CD4-positive, alpha-beta T cell treated with Interleukin-4 for 1 hour (primary cell): ENCODE measurements at places on chromosomes 13 and 19.

DNA sequence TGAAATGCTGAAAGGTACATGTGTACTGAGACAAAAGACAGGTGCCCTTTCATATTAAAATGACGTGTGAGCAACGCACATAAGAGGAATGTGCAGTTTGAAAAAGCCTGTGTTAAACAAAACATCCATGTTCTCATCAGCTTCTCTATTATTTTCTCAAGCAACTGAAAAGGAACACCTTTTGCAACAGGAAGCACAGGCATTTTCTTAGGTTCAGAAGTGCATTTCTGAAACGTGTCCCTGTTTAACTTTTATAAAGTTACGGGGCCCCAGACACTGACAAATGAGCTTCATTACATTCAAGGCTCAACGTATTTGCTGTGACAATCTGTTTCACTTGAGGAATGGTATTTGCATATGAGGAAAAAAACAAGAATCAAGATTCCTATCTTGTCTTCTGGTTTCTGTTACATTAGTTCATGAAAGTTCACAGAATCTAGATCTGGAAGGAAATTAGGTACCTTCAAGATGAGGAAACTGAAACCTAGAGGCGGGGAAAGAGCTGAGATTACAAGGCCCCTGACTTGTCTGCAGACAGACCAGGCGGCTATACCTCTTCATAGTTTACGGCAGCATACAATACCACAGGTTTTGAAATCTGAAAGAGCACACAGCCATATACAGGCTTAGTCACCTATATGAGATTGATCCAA, 431.7 kb downstream of the KLF12 start:
- DNase-seq, result peak; percentile 29

GRCh38 chr13:93244141-93244917, 17.7 kb downstream of the GPC6 start:
- DNase-seq, result no peak

- DNase-seq, result no peak
Measured at GRCh38 chr13:29939158-29939557, 88.7 kb upstream of the UBL3 start.

DNA sequence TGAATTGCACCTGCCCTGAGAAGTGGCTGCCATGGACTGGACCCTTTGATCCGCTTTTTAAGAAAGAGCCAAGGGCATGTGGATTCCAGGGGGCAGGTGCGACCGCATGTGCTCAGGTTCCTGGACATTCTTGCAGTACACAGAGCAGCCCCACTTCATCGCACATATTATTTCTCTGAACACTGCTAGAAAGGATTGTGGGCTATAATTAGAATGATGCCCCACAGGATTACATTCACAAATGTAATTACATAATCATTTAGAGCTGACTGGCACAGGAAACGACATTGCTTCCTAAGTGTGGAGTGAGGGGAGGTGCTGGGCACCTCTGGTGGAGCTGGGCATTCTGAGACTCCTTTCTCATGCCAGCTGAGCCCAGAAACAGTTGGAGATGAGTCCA, 37.5 kb upstream of the VSTM2B start:
- DNase-seq, result no peak

GRCh38 chr13:85091631-85092234, 707.5 kb downstream of the SLITRK6 start:
- DNase-seq, result no peak

GRCh38 chr13:52348983-52349780, 56.8 kb downstream of the THSD1 start:
- no peak for DNase-seq

- DNase-seq, result no peak
Measured at GRCh38 chr13:40651866-40652587, 14.4 kb downstream of the FOXO1 start.

DNA sequence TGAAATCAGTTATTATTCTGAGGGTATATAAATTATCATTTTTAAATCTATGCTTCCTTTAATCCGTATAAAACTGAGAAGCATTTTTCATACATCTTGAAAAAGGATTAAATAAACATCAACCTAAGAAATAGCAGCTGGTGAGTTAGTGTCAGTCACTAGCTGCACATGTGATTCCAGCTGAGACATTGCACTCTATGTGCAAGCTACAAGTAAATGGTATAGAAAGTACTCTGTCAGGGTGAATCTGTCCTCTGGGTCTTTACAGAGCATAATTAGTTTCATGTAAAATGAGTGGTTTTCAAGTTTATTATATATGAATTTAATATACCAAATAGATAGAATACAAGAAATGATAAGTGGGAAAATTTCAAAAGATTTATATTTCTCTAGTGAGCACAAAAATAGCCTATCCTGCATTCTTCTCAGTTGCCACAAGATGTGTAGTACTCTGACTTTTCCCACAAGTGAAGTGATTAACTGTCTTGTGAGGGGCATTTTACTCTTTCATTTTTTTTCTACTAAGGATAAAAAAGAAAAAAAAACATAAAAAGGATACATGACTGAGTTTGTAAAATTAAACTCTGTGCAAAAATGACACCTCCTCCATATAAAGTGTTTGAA, 1372.1 kb downstream of the PCDH9 start:
- no peak for DNase-seq

DNA sequence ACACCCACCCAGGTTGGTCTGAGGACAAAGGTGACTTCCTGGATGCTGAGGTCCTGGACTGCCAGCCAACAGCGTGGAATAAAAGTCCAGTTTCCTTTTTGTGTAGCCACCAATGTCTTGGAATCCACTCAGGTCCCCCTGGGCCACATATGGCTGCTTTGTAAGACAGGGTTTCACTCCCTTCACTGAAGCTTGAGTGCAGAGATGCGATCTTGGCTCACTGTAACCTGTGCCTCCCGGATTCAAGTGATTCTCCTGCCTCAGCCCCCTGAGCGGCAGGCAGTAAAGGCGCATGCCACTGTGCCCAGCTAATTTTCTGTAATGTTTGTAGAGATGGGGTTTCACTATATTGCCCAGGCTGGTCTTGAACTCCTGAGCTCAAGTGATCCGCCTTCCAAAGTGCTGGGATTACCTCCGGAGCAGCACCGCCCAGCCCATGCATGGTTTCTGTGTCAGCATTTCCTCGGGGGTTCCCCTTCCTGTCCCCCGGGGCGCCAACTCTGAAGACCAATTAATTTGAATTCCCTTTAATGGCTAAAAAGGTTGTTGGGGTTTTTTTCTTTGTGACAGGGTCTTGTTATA, 17.5 kb downstream of the KANK2 start:
- peak; percentile 25 for DNase-seq

- DNase-seq, result no peak
Measured at GRCh38 chr19:16611121-16611520, 16.9 kb downstream of the MED26 start.

GRCh38 chr13:102903659-102904407, 58.0 kb downstream of the ERCC5 start:
- DNase-seq, result no peak

GRCh38 chr13:77033717-77034302, 6.9 kb upstream of the FBXL3 start:
- DNase-seq, result no peak

- no peak for DNase-seq
Measured at GRCh38 chr19:57269515-57270250, 10.6 kb upstream of the ZNF460 start.

DNA sequence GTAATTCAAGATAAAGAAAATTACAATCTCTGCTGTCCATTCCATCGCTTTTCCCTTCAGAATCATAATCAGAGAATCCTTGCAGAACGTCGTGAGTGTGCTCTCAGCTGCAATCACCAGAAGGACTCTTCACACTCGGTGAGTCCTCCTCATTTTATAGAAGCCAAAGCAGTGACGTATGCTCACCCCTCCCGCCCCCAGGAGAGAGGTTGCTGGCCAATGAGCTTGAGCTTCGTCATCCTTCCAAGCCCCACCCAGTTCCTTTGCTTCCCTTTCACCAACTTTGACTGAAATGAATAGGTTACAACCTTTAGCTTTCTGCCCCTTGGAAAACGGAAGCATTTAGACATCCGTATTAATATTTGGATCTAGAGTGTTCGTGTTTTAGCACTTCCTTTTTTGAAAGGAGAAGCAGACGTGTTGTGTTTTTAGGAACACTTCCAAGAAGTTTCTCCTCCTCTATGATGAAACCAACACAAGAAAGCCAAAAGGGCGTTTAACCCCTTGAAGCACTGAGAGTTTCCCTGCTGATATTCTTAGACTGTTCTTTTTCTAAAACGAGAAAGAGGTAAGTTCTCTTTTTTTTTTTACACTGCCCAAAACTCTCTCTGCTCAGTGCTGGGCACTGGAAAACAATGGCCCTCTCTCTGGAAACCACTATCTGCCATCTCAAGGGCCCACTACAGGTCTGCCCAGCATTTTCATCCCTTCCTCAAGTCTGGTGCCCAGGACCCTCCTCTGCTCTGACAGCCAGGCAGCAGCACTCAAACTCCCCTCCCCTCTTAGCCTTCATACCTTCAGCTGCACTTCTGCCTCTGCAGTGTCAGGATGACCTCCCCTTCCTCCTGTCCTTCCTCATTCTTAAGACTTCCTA, 44.3 kb upstream of the CEACAM21 start:
- DNase-seq, result peak; percentile 95

DNA sequence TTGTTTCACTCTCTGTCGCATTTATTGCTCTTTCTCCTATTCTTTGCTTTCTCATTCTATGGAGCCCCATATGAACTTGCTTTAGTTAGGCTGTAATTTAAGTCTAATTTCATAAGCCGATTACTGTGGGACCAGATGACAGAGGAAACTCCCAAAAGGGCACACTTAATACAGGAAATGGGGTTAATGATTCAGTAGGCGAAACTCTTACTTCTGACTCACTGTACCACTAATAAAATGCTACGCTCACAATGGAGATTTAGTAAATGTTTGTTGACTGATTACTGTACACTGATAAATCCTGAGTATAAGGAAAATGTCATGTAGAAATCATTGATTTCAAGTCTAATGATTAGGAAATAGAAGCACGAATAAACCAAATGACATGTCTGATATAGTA, 276.4 kb downstream of the KLF5 start:
- DNase-seq, result no peak

DNA sequence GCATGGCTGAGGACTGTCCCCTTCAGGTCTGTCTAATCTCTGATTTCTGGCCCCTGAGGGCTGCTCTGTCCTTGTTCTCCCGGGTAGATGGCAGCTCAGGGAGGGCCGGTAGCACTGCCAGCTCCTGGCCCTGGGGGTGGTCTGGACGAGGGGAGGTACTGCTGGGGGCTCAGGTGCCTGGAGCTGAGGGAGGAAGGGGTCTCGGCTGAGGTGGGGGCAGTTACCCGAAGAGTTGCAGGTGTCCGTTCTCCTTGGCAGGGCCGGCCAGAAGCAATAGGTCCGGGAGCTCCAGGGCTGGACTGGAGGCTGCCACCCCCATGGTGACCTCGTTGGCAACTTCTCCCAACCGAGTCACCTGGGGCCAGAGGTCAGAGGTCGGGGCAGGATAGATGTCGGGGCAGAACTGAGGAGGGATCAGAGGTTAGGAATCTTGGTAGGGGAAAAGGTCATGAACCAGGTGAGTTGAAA, 1.2 kb upstream of the EMC10 start:
- no peak for DNase-seq

DNA sequence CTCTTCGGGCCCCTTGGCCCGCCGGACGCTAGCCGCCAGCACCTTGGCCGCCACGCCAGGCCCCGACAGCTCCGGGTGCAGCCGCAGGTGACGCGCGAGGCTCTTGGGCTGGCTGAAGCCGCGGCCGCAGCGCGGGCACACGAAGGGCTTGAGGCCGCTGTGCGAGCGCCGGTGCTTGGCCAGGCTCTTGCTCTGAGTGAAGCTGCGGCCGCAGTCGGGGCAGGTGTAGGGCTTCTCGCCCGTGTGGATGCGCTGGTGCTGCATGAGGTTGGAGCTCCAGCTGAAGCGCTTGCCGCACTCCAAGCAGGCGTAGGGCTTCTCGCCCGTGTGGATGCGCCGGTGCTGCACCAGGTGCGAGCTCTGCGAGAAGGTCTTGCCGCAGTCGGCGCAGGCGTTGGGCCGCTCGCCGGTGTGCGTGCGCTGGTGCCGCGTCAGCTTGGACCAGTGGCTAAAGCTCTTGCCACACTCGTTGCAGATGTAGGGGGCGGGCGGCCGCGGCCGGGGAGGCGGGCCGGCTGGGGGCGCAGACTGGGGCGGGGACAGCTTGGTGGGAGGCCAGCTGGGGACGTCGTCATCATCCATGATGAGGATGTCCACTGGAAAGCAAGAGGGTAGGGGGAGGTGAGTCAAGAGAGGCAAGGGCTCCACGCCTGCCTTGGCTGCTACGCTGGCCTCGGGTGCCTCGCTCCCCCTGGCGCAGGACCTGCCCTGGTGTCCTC, 32.4 kb downstream of the ZNF787 start:
- no peak for DNase-seq

DNA sequence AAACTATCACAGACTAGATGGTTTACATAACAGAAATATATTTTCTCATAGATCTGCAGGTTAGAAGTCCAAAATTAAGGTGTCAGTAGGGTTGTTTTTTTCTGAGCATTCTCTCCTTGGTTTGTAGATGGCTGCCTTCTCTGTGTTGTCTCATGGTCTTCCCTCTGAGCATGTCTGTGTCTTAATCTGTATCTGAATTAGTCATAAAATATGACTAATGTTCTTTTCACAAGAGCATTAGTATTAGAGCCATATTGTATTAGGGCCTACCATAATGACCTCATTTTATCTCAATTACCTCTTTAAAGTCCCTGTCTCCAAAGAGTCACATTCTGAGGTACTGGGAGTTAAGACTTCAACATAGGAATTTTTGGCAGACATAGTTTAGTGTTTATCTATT, 77.2 kb upstream of the OBI1 start:
- DNase-seq, result no peak

- no peak for DNase-seq
Measured at GRCh38 chr19:5554828-5555227, 12.9 kb downstream of the TINCR start.

GRCh38 chr13:102693250-102693649, 1.6 kb downstream of the METTL21C start:
- no peak for DNase-seq

DNA sequence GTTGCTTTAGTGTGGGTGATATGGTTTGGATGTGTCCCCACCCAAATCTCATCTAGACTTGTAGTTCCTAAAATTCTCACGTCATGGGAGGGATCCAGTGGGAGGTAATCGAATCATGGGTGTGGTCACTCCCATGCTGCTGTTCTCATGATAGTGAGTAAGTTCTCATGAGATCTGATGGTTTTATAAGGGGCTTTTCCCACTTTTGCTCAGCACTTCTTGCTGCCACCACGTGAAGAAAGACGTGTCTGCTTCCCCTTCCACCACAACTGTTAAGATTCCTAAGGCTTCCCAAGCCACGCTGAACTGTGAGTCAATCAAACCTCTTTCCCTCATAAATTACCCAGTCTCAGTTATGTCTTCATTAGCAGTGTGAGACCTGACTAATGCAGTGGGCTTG, 26.0 kb downstream of the OR10H4 start:
- DNase-seq, result no peak
